ENCODE measurements at places on chromosomes 3 and 15.

GRCh38 chr3:139715166-139715565 is 37.4 kb upstream of the NMNAT3 start:
- no peak for DNase-seq

DNA sequence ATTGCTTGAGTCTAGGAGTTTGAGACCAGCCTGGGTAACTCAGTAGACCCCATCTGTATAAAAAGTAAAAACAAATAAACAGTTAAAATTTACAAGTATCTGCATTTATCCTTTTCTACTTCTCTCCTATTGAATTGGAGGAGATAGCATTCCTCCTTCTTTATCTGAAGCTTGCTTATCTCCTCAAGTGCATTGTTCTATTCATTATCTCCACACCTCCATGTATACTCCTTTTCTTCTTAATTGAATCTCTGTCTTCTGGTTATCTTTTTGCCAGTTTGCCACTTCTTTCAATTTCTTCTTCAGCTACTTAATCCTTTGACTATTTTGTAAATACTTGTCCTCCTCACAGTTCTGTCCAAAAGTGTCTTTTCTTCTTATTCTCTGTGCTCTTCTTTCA is 88.6 kb downstream of the STRIT1 start:
- no peak for DNase-seq

GRCh38 chr3:173993299-173993698 is 595.8 kb downstream of the NLGN1 start:
- DNase-seq = no peak

DNA sequence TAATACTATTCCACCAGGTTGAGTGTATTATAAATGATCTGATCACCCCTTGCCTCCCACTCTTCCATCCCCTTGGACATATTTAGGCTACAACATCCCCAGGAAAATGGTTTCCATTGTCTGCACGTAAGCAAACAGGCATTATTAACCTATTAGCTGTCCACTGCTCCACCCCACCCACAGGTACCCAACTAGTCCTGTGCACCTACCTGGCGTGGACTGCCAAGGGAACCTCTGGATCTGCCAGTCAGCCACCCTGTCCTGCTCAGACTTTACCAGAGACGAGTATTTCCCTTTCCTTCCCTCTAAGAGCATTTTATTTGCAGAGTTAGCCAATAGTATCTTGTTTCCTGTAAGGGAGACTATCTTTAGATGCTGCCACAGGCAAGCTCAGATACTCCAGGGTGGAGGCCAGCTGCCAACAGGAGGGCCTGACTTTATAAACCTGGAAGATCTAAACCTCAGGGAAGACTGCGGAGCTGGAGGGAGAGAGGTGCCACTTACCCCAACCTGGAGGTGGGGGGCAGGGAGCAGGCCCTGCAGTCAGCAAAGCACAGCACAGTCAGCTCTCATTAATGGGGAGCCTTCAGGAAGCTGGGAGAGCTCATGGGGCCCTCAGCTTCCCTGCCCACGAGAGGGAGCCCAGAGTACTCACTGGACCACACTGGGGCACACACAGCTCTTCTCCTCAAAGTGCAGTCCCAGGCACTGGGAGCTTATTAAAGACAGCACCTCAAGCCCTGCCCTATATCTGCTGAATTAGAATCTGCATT is at the start of gene CX3CR1:
Gene CX3CR1, minus strand, starts transcription at position 292 of the 773 bp plus-strand sequence. CDS start 13,527 bp downstream, outside the sequence.
- no peak for DNase-seq

DNA sequence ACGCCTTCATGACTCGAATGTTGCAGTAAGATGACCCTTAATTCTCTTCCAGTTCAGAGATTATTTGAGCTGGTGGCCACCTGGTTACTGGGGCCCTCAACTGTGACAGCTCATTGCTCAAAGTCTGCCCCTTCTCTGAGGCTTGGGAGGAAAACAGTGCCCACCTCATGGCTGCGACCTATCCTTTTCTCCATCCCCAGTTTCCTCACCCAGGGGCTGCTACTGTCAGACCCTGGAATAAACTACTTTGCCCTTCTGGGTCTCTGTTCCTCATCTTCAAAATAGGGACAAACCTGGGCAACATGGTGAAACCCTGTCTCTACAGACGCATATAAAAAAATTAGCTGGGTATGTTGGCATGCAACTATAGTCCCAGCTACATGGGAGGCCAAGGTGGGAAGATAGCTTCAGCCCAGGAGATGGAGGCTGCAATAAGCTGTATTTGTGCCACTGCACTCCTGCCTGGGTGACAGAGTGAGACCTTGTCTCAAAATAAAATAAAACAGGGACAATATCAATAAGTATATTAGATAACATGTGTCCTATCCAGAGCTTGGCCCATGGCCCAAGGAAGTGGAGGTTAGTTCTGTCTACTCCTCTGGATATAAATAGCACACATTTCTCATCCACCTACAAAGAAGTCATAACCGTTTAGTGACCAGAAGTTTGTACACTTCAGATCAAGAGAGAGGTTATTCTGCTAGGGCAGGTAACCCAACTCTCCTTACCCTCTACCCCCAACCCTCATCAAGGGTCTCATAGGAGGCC is 2.2 kb upstream of the RASL12 start:
- DNase-seq = no peak

- DNase-seq = no peak
Observed at GRCh38 chr3:181210275-181210674, 220.7 kb upstream of the DNAJC19 start.

GRCh38 chr3:64856106-64856505 is 168.3 kb upstream of the ADAMTS9 start:
- DNase-seq = no peak

GRCh38 chr3:123449102-123449996 is 459 bp upstream of the ADCY5 start:
- DNase-seq = no peak

DNA sequence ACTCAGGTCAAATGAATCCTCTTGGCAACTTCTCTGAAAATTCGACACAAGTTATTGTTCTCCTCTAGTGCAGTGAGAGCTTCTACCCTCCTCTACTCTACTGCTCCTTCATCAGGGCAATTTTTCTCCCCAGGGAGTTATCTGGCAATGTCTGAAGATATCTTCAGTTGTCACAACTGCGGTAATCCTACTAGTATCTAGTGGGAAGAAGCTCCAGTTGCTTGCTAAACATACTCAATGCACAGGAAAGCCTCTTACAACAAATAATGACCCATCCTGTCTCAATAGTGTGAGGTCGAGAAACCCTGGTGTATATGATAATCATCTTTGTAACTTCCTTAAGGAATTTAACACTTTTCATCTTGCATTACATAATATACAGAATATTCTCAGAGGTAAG is 1147.6 kb downstream of the IGSF11 start:
- no peak for DNase-seq

- no peak for DNase-seq
Observed at GRCh38 chr3:81888914-81889557, 127.6 kb upstream of the GBE1 start.

- no peak for DNase-seq
Observed at GRCh38 chr3:25725810-25726209, 57.4 kb downstream of the NGLY1 start.

DNA sequence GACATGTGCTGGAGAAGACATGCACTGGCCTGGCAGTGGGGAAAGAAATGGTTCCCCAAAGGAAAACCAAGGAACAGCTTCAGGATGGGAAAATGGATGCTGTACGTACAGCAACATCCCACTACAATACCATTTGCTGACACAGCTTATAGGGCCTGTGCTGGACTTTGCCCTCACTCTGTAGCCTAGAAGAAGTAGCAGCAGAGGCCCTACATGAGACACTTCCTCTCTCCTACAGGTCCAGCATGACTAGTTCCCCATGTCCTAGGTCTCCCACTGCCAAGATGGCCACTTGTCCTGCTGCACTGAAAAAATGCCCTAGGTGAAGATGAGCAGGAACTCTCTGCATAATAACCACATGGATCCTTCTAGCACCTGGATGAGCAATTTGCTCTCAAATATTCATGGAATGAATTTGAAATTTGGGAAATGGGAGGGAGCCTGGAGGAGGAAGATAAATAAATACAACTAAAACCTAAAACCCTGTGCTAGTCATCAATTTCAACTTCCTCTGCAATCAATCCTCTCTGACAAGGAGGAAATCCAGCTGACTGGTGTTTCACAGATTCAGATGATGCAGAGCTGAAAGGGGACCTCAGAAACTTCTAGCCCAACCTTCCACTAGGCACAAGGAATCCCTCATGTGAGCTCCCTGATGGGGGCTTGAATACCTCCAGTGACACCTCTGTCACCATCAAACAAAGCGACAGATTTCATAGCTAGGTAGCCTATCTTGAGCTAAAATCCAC is 514.3 kb upstream of the PPP2R3A start:
- no peak for DNase-seq

DNA sequence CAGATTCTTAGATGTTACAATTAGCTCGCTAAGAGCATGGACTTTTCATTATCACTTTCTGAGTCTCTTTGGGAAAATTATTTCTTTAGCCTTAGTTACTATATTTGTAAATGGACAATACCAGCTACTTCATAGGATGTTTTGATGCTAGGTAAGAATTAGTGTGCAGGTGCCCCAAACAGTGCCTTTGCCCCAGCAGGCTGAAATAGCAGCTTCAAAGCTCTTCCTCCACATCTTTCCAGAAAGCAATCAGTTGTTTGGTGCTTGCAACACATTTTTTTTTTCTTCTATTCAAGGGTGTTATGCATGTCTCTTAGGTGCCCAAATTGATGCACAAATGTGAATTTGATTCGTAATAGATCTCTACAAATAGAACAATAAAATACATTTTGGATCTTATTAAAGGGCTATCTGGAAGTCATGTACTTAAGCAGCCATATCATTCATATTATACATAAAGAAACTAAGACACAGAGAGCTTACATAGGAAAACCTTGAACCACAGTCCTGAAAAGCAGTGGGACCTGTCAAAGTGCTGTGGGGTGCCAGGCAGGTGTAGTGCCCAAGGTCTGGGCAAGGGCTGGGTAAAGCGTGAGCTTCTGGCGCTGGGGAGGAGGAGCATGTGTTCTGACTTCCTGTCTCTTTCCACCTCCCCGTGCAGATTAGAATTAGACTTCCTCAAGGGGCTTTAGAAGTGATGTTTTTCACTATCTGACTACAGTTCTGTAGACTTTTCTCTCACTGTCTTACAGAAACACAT is 62.9 kb downstream of the FNDC3B start:
- no peak for DNase-seq

GRCh38 chr3:16289144-16289889 is 24.3 kb downstream of the OXNAD1 start:
- DNase-seq = no peak

DNA sequence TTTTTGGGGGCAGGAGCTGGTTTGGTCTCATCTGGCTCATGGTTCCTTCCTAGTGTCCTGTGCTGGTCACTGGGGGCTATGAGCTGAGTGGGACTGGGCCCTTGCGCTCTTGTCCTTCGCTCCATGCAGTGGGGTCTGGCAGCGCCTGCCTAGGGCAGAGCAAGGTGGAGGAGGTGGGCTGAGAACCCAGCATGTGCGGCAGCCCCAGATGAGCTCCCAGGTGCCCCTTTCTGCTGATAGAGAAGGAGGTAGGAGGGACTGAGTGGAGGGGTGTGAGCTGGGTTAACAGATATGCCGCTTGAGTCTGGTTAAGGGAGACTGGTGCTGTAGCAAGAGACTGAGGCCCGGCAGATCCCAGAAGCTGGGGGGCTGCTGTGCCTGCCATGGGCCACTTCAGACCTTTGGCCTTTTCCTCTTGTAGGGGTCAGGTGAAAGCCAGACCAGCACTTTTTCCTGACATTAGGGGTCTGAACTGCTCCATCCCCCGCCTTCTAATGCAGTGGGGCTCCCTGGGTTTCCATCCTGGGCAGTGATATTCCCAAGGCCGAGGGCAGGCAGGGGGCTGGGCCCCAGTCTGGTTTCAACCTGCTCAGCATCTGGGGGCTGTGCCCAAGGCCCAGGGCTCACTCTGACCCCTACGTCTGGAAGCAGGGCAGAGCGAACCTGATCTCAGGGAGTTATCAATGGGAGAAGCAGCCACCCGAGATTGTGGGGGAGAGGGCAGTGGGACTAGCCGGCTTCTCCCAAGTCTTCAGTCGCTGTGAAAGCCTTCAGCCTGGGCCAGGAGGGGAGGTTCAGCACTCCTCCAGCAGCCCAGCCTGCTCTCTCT is 62.9 kb upstream of the PRR23C start:
- DNase-seq = no peak

GRCh38 chr3:171809611-171809860 is 747 bp downstream of the PLD1 start:
- DNase-seq = no peak

DNA sequence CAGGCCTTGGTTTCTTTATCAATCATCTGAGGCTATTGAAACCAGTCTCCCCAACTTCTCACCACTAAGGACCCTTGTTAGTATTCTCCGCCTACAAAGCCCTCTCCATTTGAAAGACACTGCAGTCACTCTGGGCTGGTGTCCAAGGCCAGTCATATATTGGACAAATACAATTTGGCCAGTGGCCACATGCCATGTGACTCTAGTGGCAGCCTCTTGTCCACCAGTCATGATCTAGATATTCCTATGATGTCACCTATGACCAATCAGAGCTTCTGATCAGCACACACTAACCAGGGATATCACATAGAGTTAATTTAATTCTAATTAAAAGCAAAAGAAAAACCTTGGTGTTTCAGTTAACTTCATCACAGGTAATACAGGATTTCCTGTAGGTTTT is 68.2 kb downstream of the RAB11A start:
- DNase-seq = no peak

GRCh38 chr3:52874864-52875587 is 22.3 kb downstream of the STIMATE start:
- no peak for DNase-seq

All from activated T-helper 1 cell treated with anti-CD3 and anti-CD28 coated beads, Interleukin-12 subunit alpha, Interleukin-12 subunit beta, Interleukin-2, Interleukin-4 antibody, amounts not matched to agents 30 ng/mL and 10 ng/mL and 1 ng/mL, durations not matched to agents 14 hours and 24 hours and 36 hours (primary cell).